Fibroblast of lung (primary cell): ENCODE measurements at places on chromosomes 1 and 21. TPM values are rescaled to one million over a fixed set of nuclear protein-coding genes. Genes with fewer than 3 reads are reported as not detected.

Gene PAQR6
- 0.26 and 0.33 TPM in 2 replicates for total RNA-seq

Gene TMCO4
- 22.9 and 24.3 TPM in 2 replicates for total RNA-seq

Gene TMEM200B
- 17.7 and 18.5 TPM in 2 replicates for total RNA-seq

Gene CCDC17
- 0.51 and 0.99 TPM in 2 replicates for total RNA-seq

Gene IBA57
- 3.6 and 3.8 TPM in 2 replicates for total RNA-seq

Gene SYT6
- not detected in 2 replicates for total RNA-seq

Gene DISP3
- total RNA-seq, result under 0.01 TPM in 1 of 2 replicates, not detected in the other
